ENCODE measurements at places on chromosomes 5 and 9.

- no peak overlapping the region for H3K4me3 ChIP-seq
- H3K36me3 ChIP-seq: no peaks in the 10 kb centered on the region
- no peaks in the 10 kb centered on the region for H3K27me3 ChIP-seq
- H3K4me1 ChIP-seq: no peaks in the 10 kb centered on the region
Measured at GRCh38 chr9:4146293-4146692, 153.6 kb downstream of the GLIS3 start.

DNA sequence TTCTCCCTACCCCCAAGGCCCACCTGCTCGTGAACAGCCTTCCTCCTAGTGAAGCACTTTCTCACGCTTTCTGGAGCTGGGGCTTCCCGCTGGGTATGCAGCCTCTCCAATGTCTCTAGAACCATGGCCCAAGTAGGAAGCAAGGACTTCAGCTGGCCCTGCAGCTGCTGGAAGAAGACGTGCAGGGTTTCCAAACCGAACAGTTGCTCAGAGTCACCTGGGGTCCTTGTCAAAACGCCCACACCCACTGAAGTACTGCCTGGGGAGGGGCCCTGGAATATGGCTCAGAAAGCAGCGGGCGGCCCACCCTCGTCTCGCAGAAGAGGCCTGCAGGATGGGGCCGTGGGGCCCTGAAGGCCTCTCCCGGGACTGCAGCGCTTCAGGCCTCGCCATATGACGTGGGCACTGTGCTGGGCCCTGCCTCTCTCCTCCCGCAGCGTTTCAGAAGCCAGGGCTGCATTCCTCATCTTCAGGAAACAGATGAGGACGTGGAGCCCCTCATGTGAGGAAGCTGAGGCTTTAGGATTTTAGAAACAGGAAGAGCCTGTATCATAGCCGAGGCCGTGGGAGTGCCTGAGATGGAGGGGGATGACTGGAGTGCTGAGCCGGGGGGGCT, 116.0 kb upstream of the LMX1B start:
- H3K27ac ChIP-seq: no peak overlapping the region
- peaks cover 22% of the 10 kb centered on the region for H3K4me1 ChIP-seq
- no peaks in the 10 kb centered on the region for H3K27me3 ChIP-seq
- H3K36me3 ChIP-seq: peaks cover 3% of the 10 kb centered on the region
- DNase-seq: no peak

DNA sequence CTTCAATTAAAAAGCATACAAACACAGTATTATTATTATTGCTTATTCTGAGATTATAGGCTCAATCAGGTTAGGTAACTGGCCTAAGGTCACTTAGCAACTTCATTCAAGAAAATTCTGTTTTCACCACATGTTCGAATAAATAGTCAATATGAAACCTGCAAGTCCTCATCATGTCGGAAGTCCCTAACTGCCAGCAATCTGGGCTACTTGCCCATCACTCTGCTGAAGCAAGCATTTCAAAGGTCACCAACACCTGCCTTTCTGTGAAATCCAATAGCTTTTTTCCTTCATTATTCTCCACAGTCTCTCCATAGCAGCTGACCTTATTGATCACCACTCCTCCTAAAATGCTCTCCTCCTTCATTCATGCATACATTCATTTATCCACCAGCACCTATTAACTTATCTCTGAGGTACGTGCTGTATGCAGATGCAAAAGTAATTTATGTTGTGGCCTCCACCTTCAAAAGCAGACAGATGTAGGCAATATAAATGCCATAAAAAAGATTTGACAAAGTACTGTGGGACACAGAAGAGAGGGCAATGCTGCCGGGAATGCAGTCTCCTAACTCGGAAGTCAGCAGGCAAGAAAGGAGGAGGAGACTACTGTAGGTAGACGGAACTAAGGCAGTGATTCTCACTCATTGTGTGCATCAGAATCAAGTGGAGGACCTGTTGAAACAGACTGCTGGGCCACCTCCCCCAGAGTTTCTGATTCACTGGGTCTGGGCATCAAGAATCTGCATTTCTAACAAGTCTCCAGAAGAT, 310.9 kb downstream of the BNC2 start:
- H3K4me3 ChIP-seq: no peak overlapping the region
- no peaks in the 10 kb centered on the region for H3K36me3 ChIP-seq
- H3K4me1 ChIP-seq: no peaks in the 10 kb centered on the region

DNA sequence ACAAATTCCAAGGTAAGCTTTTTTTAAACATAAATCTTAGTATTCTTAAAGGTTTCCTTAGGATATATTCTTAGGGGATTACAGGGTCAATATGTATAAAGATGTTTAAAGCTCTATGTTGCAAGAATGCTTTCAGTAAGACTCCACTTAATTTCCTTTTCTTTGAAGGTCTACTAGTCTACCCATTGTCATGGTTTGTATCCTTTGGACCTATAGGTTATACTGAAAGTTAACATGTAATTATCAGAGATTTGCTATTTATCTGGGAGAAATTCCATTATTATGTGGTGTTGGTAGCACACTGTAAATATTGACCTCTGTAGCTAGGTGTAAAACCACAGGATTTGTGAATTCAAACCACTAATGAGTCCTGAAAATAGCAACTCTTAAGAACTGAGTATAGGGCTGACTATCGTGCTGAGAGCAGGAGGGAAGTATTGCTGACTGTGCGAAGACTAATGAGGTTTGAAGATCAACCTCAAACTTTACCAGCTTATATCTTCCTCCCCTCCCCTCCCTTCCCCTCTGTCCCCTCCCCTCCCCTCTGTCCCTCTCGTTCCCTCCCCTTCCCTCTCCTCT, 85.6 kb downstream of the GADD45G start:
- H3K4me3 ChIP-seq: no peak overlapping the region
- DNase-seq: no peak
- H3K4me1 ChIP-seq: peaks cover 15% of the 10 kb centered on the region

GRCh38 chr9:89598363-89598713, 6.5 kb upstream of the GADD45G start:
- H3K36me3 ChIP-seq: no peaks in the 10 kb centered on the region
- no peak overlapping the region for H3K27ac ChIP-seq
- peaks cover 10% of the 10 kb centered on the region for H3K4me1 ChIP-seq

GRCh38 chr9:3914416-3914815, 385.5 kb downstream of the GLIS3 start:
- H3K4me3 ChIP-seq: no peak overlapping the region
- no peak for DNase-seq
- H3K36me3 ChIP-seq: no peaks in the 10 kb centered on the region
- H3K27me3 ChIP-seq: no peaks in the 10 kb centered on the region

Measured in suprapubic skin (tissue), 4 donors.